Tongue (tissue), 3 donors: ENCODE measurements at places on chromosomes 5 and 9. TPM values are rescaled to one million over a fixed set of nuclear protein-coding genes. Genes with fewer than 3 reads are reported as not detected.

Gene SLC22A4
- 1.7 TPM for total RNA-seq

GRCh38 chr5:172370648-172371545, 83.4 kb downstream of the SH3PXD2B start:
- DNase-seq = no peak

DNA sequence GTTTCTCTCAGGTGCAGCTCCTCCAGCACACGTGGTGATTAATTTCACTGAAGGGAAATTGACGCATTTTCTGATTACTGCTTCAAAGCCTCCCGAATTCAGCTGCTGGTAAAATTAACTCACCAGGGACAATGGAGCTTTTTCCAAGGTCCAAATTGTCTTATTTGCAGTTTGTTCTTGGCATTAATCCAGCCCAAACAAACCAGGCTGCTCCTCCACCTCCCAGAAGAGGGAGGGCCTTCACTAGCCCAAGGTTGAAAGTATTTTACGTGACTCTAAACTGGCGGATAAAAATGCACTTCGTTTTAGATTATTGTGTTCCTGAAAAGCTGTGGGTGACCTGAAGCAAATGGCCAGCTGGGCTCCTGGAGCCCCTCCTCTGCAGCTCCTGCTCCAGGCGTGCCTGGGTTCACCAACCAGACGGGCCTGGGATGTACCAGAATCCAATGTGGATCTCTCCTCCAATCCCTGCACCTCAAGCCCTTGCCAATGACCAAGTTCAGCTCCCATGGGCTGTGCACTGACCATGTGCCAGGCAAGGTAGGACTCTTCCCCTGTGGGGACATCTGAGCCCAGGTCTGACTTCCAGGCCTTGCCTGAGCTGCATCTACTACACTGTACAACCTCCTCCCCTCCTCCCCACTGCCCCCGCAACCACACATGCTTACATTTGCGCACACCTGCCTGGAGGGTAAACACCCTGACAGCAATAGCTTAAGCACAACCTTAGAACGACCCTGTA, 193.4 kb downstream of the CDK5RAP2 start:
- peak; percentile 45 for DNase-seq

Gene AGXT2
- not detected for total RNA-seq

DNA sequence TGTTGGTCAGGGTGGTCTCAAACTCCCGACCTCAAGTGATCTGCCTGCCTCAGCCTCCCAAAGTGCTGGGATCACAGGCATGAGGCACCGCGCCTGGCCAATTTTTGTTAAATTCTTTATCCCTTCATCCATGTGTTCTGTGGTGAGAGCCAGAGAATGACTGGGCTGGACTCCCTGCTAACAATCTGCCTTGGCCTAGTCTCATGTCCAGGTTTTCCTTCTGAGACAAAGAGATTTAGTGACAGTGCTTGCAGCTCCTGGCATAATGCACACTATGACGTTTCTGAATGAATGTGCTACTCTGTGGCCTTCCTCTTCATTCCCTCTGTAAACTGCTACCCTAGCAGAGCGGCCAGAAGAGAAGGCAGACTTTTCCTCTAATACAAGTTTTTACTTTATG, 79.3 kb downstream of the FOXD1 start:
- peak; percentile 52 for DNase-seq

- DNase-seq = no peak
Measured at GRCh38 chr5:176676361-176676824, 29.1 kb downstream of the TSPAN17 start.

- DNase-seq = no peak
Measured at GRCh38 chr5:154365823-154366222, 80.0 kb upstream of the SAP30L start.
